NCI-H1694 treated with DMSO at 0.1 percent for 48 hours (cell line): ENCODE measurements at places on chromosomes 6 and 20.

DNA sequence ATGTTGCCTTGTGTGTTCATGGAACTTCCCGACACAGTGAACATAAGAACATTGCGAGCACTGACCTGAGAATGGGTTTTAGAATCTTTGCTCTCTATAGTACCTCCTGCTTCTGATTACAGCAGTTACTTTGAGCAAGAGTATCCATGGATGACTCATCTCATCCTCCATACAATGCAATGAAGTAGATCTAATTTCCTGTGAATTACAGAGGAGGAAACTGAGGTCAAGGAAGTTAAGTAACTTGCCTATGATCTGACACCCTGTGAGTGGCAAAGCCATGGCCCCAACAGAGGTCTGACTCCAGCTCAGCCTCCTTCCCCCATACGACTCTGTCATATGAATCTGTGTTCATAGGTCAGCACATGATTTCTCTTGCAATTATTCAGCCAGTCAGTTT lies 518.1 kb downstream of the TFAP2A start:
- DNase-seq = no peak

GRCh38 chr20:56551571-56551970 lies 18.5 kb downstream of the FAM209B start:
- no peak for DNase-seq

DNA sequence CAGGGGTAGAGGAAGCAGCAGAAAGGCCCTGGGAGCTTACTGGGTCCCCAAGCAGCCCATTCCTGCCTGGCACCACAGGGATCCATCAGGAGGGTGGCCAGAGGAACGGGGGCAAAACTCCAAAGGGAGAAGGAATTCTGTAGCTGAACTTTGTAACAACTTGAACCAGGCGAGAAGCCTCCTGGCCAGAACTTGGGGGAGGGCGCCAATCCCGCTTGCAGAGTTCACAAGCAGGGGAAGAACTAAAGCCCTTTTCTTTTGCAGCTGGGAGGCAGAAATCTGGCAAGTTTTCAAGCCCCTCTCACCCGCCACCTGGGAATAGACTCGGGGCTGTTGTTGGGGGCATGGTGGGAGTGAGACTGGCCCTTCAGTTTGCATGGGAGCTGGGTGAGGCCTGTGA lies 189.1 kb downstream of the PHF3 start:
- DNase-seq = no peak

DNA sequence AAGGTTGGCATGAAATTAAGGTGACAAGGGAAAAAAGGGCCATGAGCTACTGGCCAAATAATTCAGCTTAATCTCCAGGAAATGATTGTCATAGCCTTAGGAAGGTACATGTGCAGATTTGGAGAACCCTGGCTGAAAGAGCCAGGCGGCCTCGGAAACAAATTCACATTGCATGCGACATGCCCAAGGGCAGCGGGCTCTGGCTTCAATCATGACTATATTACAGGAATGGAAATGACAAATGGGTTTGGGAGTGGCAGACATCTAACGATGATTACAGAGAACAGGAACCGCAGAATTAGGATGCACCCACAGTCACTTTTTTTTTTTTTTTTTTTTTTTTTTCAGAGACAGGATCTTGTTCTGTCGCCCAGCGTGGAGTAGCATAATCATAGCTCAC lies 112.4 kb upstream of the SALL4 start:
- no peak for DNase-seq

DNA sequence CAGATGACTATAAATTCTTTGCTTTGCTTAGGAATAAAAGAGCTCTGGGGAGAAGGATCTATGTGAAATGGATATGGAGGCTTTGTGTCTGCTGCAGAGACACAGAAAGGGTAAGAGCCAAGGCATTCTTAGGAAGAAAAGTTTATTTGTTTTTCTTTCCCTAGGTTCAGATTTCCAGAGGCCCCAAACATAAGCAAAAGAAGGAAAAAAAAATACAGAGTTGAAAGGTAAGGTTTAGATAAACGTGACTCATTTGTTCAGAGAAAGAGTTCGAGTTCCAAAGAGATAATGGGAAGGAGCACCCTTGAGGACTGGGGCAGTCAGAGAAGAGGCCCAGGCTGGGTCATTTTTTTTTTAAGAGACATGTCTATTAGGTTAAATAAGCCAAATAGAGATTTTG lies 27.4 kb upstream of the BMP5 start:
- no peak for DNase-seq

DNA sequence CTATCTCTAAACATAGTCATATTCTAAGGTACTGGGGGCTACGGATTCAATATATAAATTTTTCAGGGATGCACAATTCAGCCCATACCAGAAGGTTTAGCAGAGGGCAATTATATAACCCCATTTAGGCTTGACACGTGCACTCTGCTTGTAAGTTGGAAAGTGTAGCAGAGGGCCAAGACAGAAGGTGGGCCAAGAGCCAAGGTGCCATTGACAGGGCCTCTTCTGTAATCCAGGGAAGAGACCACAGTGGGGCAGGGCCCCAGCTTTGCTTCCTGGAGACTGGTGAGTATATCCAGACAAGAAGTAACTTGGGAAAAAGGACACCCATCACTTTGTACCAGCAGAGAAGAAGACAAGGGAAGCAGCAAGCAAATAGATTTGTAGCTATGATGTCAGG lies 672.4 kb upstream of the MARCKS start:
- DNase-seq = peak; percentile 38
